NCI-H748 treated with DMSO at 0.1 percent for 48 hours (cell line): ENCODE measurements at places on chromosomes 11 and 22.

DNA sequence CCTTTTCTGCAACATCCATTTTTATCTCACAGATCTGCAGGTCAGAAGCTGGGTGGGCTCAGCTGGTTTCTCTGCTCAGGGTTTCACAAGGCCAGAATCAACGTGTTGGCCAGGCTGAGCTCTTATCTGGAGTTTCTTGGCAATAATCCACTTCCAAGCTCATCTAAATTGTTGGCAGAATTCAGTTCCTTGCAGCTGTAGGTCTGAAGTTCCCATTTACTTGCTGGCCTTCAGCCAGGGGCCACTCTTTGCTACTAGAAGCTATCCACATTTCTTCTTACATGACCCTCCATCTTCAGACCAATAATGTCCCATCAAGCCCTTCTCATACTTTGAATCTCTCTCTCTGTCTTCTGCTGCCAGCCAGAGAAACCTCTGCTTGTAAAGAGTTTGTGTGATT is 103.5 kb downstream of the WNT11 start:
- no peak for DNase-seq

- DNase-seq: no peak
These were observed 21.0 kb upstream of the UBASH3B start for GRCh38 chr11:122634501-122634900.

- no peak for DNase-seq
These were observed 61.4 kb downstream of the C11orf58 start for GRCh38 chr11:16799890-16800289.

GRCh38 chr11:35030716-35031213 is 108.2 kb upstream of the CD44 start:
- DNase-seq: no peak

DNA sequence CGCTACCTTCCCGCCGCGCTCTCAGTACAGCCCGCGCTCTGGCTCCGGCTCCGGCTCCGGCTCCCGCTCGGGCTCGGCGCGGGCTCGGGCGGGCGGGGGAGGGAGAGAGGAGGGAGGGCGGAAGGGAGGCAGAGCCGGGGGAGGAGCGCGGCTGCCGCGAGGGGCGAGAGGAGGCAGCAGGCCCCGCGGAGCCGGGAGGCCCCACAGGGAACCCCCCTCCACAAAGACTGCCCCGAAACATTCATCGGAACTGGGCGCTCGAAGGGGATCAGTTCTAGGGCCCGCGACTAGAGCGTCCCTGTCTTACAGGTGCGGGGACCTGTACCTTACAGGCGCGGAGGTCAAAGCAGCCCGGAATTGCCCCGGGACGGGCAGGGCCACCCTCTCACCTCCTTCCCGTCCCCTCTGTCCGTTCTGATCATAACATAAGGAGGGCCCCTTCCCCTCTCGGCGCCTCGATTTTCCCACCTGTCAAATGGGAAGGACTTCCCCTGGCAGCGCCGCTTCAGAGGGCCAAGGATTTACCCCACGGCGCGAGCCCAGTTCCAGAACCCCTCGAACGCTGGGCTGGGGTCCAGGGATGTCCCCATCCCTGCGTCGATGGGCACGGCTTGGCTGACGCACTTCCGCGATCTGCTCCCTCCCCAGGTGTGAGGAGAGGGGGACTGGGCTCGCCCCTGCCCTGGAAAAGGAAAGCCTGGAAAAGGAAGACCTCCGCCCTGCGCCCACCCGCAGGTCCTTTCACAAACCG is at the start of gene SHISA8:
Gene SHISA8 (minus strand): TSS at position 40 of the 751 bp plus-strand sequence. CDS start 407 bp downstream, outside the sequence.
- no peak for DNase-seq
